ENCODE measurements at places on chromosomes 4 and X. TPM values are rescaled to one million over a fixed set of nuclear protein-coding genes. Genes with fewer than 3 reads are reported as not detected.

- no peaks in the 10 kb centered on the region for H3K36me3 ChIP-seq
- H3K27ac ChIP-seq, result no peak overlapping the region
- H3K4me1 ChIP-seq, result no peaks in the 10 kb centered on the region
- DNase-seq, result no peak
- H3K4me3 ChIP-seq, result no peak overlapping the region
- no peaks in the 10 kb centered on the region for H3K27me3 ChIP-seq
Measured at GRCh38 chr4:156137679-156138473, 184.2 kb upstream of the CTSO start.

- H3K36me3 ChIP-seq, result peaks cover 13% of the 10 kb centered on the region
- no peak for DNase-seq
- H3K4me1 ChIP-seq, result peaks cover 12% of the 10 kb centered on the region
- H3K4me3 ChIP-seq, result no peak overlapping the region
- no peak overlapping the region for H3K27ac ChIP-seq
Measured at GRCh38 chr4:11397146-11397545, 31.5 kb downstream of the HS3ST1 start.

The PFKFB1 gene
- total RNA-seq, result 0.19 TPM

The PRRG3 gene
- total RNA-seq, result 2.7 TPM

The CFAP99 gene
- total RNA-seq, result not detected
